Endothelial cell (in vitro differentiated cells): ENCODE measurements at places on chromosomes 1 and 21.

DNA sequence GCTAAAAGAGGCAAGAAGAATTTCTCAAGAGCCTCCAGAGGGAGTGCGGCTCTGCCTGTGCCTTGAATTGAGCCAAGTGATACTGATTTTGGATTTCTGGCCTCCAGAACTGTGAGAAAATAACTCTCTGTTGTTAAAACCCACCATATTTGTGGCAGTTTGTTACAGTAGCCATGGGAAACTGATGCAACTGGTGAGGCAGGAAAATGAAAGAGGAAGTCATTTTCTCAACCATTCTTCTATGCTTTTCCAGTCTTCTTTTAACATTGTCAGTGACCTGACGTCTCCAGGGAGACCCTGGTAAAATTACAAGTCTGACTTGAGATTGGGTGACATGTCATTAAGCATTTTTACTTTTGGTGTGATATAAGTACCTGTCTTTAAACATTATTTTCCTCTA is 5.8 kb downstream of the OR6P1 start:
- H3K27me3 ChIP-seq = no peaks in the 10 kb centered on the region
- no peaks in the 10 kb centered on the region for H3K36me3 ChIP-seq
- H3K4me3 ChIP-seq = no peak overlapping the region

- peak; percentile 65 for DNase-seq
- H3K4me3 ChIP-seq = peak within 1 kb of the TSS; percentile 97
- peaks cover 47% of the 10 kb centered on the region for H3K4me1 ChIP-seq
- peak within 1 kb of the TSS; percentile 87 for H3K27ac ChIP-seq
- peaks cover 27% of the 10 kb centered on the region for H3K36me3 ChIP-seq
Measured at GRCh38 chr1:154502066-154502743, at the start of the genes SHE and TDRD10. Gene SHE (minus strand): TSS chr1:154502412. CDS start chr1:154502026, 386 bp downstream. Gene TDRD10 (plus strand): TSS chr1:154502219. CDS start chr1:154506904, 4,685 bp downstream.

DNA sequence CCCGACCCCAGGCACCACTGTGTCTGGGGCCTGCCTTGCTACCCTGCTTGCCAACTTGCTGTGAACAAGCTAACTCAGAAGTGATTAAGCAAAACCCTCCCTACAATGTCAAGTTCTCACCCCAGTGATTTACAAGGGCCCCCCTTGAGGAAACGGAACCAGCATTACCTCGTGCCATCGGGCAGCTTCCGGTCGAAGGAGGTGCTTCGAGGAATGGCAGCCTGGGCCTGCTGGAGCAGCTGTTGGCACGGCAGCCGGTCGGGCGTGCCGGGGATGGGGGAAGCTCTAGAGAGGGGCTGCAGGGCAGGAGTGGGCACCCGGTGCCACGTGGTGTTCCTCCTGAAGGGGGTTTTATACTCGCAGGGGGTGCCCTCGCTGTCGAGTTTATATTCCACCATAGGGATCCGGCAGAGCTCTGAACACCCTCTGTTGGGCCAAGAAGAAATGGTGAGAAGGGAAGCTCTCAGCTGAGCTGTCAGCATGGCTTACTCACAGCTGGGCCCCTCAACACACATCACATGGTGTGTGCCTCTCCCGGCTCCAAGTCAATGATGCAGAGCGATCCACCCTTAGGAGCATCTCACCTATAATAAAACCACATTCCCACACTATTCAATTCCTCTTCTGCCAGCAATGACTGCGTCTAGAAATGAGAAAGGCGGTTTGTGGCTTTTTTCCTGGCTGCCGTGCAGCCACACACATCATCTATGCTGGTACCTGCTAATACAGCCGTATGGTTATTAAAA is 184.4 kb downstream of the SIPA1L2 start:
- no peak overlapping the region for H3K4me3 ChIP-seq
- no peak for DNase-seq
- H3K27me3 ChIP-seq = peaks cover 7% of the 10 kb centered on the region
- no peaks in the 10 kb centered on the region for H3K4me1 ChIP-seq

DNA sequence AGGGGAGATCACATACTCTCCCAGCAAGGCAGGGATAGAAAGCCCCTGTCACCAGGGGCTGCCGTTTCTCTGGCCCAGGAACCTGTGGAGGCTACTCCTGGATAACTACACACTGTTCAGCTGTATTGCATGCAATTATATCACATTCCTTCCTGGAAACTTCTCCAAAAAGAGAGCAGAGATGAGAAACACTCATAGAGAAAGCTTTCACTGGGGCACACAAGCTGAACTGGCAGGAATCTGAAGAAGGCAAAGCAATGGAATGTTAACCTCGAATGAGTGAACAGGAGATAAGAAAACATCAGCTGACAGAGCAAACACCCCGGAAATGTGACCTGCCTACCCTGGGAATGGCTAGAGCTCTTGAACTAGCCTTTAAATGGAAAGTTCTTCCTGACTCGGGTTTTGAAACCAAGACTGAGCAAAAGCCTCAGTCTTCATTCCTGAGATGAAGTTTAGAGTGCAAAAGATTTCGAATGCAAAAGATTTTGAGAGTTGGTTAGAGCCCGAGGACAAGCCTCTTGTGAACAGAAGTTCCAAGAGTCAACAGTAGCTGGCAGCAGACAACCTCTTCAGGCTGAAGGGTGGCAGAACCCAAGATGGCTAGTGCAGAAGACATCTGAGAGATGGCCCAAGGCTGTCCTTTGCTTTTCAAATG is 32.3 kb downstream of the CCN1 start:
- no peak overlapping the region for H3K4me3 ChIP-seq
- no peaks in the 10 kb centered on the region for H3K4me1 ChIP-seq
- peaks cover under 1% of the 10 kb centered on the region for H3K36me3 ChIP-seq
- H3K27me3 ChIP-seq = peaks cover 4% of the 10 kb centered on the region

DNA sequence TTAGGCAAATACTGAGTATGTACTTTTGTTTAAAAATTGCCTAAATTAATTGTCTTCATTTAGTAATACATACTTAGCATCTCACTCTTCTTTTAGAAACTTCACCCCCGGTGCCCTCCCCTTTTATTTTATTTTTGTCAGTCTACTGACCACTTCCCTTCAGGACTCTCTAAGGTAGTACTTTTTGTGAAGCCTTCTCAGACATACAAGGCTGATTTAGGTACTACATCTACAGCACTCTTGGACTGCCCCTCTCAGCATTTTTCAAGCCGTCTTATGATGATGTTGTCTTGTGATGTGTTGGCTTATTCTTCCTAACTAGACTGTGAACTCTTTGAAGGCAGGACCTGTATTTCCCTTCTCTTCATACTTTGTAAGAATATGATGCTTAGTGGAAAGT is 24.7 kb downstream of the RPS6KC1 start:
- H3K36me3 ChIP-seq = no peaks in the 10 kb centered on the region
- peaks cover 2% of the 10 kb centered on the region for H3K4me1 ChIP-seq
- no peak overlapping the region for H3K4me3 ChIP-seq

- H3K4me3 ChIP-seq = no peak overlapping the region
- peaks cover 21% of the 10 kb centered on the region for H3K4me1 ChIP-seq
- no peak overlapping the region for H3K27ac ChIP-seq
- no peaks in the 10 kb centered on the region for H3K27me3 ChIP-seq
Measured at GRCh38 chr1:24294228-24294672, 24.9 kb upstream of the GRHL3 start.

DNA sequence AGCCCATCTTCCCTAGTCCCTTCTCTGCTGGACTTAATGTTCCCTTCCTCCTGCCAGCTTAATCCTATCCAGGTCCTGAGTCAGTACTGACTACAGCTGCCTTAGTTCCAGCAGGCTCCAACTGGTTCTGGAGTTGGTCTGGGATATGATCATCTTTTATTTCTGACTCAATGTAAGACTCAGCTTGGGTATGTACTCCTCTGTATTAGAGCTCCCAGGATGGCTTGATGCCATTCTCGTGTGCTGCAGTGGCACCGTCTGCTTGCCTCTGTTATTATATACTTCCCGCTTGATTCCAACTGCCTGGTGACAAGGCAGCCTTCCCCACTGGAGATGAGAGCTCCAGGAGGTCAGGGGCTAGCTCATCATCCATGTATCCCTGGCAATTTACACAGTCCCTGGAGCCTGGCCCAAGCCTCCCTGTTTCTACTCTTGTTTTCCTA is 164.4 kb upstream of the DPT start:
- H3K27ac ChIP-seq = no peak overlapping the region
- H3K36me3 ChIP-seq = no peaks in the 10 kb centered on the region
- H3K4me3 ChIP-seq = no peak overlapping the region
- H3K27me3 ChIP-seq = no peaks in the 10 kb centered on the region

GRCh38 chr1:8217011-8217711 is 100.8 kb upstream of the SLC45A1 start:
- peak overlapping the region; percentile 63 for H3K4me3 ChIP-seq
- peaks cover 4% of the 10 kb centered on the region for H3K36me3 ChIP-seq
- peak; percentile 39 for DNase-seq
- peaks cover 11% of the 10 kb centered on the region for H3K27me3 ChIP-seq

GRCh38 chr21:41774467-41775148 is 7.8 kb upstream of the RIPK4 start:
- H3K36me3 ChIP-seq = peaks cover 4% of the 10 kb centered on the region
- peaks cover 5% of the 10 kb centered on the region for H3K27me3 ChIP-seq
- no peak overlapping the region for H3K4me3 ChIP-seq
- no peak for DNase-seq

- H3K27me3 ChIP-seq = peaks cover 3% of the 10 kb centered on the region
- no peaks in the 10 kb centered on the region for H3K4me1 ChIP-seq
- DNase-seq = no peak
- no peaks in the 10 kb centered on the region for H3K36me3 ChIP-seq
- no peak overlapping the region for H3K4me3 ChIP-seq
Measured at GRCh38 chr1:98391175-98391574, 270.3 kb upstream of the SNX7 start.

DNA sequence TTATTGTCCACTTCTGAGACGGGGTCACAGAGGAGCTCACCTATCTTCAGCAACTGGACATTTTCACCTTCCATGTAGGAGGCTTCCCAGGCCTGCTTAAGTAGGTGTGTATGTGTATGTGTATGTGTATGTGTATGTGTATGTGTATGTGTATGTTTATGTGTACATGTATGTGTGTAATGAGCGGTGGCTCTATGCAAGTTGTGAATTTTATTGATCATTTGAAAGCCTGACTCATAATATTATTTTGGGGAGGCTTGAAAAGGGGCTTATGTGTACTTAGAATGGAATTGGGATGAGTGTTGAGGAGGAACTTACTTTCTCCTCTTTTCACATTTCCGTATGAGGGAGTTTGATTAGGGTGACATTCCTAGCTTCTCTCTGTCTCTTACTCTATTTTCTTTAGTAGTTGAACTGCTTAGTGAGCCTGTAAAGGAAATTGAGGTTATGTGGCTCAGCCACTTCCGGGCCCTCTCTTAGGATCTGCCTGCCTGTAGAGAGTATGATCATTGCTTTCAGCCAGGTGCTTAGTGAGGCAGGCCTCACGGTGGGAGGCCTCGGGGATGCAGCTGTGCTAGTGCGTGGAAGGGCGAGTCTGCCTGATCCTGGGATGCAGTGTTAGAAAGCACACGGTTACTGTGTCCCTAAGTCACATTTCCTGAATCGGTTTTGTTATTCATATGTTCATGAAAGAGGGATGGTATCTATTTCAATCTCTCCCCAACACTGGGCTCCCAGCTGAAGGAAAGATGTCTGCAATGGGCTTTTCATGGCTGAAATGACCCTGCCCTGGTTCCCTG is 61.0 kb downstream of the IER5 start:
- DNase-seq = no peak
- H3K4me1 ChIP-seq = peaks cover 12% of the 10 kb centered on the region
- H3K4me3 ChIP-seq = no peak overlapping the region
- H3K27ac ChIP-seq = no peak overlapping the region
- peaks cover 2% of the 10 kb centered on the region for H3K27me3 ChIP-seq

GRCh38 chr1:65674522-65674921 is 118.2 kb upstream of the PDE4B start:
- H3K4me1 ChIP-seq = no peaks in the 10 kb centered on the region
- no peaks in the 10 kb centered on the region for H3K27me3 ChIP-seq
- DNase-seq = no peak

DNA sequence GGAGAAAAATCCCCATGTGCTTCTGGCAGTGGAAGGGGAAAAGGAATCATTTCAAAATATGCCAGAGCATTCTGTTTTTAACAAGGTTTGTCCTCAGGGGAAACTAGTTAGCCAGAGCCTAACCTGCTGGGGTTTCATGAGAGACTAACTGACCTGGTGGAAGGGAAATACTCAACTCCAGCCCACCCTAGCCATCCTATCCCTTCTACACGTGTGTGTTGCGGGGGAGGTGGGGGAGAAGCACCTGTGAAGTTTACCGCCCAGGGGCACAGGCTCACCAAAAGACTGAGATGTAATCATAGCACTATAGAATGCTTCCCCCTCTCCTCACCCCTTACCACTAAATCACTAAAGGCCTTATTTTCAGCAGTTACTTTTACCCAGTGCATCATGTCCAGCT is 139.5 kb downstream of the GRIK3 start:
- H3K4me3 ChIP-seq = no peak overlapping the region
- no peaks in the 10 kb centered on the region for H3K27me3 ChIP-seq
- no peak overlapping the region for H3K27ac ChIP-seq
- no peaks in the 10 kb centered on the region for H3K4me1 ChIP-seq

DNA sequence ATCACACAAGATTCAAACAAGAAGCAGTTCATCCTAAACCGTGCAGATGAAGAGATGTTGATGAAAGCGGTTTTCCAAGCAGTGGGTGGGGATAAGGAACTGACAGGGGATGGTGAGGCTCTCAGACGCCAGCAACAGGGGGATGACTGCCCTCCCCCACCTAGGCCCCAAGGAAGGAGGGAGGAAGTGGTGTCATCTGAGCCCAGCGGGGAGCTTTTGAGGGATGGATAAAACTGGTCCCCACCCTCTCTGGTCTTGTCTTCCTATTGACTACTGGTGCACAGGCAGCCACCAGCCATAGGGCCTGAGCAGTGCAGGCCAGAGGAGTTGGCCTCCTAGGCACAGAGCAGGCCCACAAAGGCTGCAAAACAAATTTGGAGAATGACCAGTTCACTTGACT is 175.5 kb downstream of the HUNK start:
- no peak overlapping the region for H3K4me3 ChIP-seq
- no peak for DNase-seq
- H3K27ac ChIP-seq = no peak overlapping the region
- H3K27me3 ChIP-seq = peaks cover 7% of the 10 kb centered on the region
- H3K36me3 ChIP-seq = no peaks in the 10 kb centered on the region

GRCh38 chr1:102853136-102853535 is 255.2 kb downstream of the COL11A1 start:
- no peak for DNase-seq
- H3K4me1 ChIP-seq = peaks cover 3% of the 10 kb centered on the region
- H3K36me3 ChIP-seq = no peaks in the 10 kb centered on the region
- peak overlapping the region; percentile 13 for H3K27ac ChIP-seq

GRCh38 chr1:203320591-203321272 is 15.4 kb downstream of the BTG2 start:
- peak overlapping the region; percentile 80 for H3K4me3 ChIP-seq
- DNase-seq = peak; percentile 54
- H3K27ac ChIP-seq = peak overlapping the region; percentile 80
- H3K27me3 ChIP-seq = peaks cover 4% of the 10 kb centered on the region
- peaks cover 63% of the 10 kb centered on the region for H3K4me1 ChIP-seq
- H3K36me3 ChIP-seq = peaks cover 5% of the 10 kb centered on the region

DNA sequence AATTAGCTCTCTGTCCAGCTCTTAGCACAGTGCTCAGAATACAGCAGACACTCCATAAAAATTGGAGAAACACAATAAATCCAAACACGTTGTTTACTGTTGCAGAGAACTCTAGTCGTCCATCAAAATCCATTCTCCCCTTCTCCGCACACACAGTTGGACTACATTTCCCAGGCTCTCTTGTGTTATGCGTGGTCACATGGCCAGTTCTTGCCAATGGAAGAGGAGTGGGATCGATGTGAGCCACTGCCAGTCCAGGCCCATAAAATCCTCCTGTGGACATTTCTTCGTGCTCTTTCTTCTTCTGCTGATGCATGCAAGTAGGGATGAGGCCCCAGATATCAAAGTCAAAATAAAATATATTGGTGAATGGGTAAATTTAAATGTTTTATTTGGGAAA is 114.3 kb upstream of the FMN2 start:
- H3K27ac ChIP-seq = no peak overlapping the region
- DNase-seq = no peak
- H3K36me3 ChIP-seq = peaks cover 18% of the 10 kb centered on the region
- H3K27me3 ChIP-seq = peaks cover 2% of the 10 kb centered on the region
- H3K4me3 ChIP-seq = no peak overlapping the region
